ENCODE measurements at places on chromosomes 7 and 10.

- DNase-seq, result no peak
Observed at GRCh38 chr7:42197451-42197850, 39.6 kb downstream of the GLI3 start.

DNA sequence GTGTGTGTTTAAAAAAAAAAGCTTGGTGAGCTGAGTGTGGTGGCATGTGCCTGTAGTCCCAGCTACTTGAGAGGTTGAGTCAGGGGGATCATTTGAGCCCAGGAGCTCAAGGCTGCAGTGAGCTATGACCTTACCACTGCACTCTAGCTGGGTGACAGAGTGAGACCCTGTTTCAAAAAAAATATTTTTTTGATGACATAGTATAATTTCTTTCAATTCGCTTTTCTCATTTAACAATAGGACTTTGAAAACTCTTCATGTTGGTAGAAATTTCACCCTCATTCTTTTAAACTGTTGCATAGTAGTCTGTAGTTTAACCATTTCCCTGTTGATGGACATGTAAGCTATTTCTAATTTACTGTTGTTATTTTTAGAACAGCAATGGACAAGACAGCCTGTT is 55.7 kb upstream of the EXOC6 start:
- DNase-seq, result no peak

DNA sequence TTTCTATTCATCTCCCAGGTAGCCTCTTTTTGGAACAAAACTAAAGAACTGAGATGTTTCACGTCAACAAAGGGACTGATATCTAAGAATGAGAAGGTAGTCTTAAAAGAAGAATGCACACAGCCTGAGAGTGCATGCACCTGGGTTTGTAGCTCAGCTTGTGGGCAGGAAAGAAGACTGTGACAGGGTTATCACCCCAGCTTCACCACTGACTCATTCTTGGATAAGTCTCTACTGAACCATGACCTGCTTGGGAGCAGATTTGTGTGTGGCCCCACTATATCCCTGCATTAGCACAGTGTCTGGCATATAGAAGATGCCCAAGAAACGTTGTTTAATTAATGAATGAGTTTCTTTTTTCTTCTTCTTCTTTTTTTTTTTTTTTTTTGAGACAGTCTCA is 187.5 kb downstream of the GPAM start:
- DNase-seq, result no peak

GRCh38 chr7:111780527-111780926 is 218.2 kb upstream of the IMMP2L start:
- DNase-seq, result no peak

DNA sequence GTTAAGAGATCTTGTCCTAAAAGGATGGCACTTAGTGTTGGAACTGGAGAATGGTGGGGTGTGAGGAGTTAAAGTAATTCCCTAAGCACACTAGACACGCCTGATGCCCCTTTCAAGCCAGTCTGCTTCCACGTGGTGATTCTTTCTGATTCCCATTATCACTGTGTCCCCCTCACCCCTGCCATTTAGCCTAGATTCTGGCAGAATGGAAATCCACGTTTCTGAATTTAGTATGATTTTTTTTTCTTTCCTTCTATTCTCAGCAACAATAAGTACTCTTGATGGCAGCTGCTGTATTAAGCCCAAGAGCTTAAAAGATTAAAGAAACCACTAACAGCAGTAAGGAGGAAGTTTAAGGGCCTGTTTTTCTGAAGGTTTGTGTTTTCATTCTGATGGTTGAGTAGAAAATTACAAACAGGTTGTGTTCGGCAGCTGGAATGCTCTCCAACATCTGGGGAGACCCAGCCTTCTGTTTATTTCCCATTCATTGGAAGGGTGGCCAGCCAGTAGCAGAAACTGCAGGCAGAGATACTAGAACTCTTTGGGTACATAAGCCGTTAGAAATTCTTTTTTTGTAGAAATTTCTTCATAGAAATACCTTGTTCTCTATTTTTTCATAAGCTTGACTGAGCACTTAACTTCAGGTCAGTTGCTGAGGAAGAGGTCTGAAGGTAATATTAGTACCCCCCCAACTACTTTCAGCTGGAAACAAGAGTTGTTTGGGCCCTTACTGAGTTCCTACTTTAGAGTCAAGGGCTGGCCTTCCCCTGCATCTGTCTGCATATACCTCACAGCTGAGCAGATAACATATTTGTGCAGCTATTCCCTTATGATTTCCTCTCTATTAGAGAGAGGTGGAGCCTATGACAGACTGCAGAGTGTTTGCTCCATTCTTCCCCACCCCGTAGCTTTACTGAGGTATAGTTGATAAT is 355.1 kb downstream of the AUTS2 start:
- no peak for DNase-seq

DNA sequence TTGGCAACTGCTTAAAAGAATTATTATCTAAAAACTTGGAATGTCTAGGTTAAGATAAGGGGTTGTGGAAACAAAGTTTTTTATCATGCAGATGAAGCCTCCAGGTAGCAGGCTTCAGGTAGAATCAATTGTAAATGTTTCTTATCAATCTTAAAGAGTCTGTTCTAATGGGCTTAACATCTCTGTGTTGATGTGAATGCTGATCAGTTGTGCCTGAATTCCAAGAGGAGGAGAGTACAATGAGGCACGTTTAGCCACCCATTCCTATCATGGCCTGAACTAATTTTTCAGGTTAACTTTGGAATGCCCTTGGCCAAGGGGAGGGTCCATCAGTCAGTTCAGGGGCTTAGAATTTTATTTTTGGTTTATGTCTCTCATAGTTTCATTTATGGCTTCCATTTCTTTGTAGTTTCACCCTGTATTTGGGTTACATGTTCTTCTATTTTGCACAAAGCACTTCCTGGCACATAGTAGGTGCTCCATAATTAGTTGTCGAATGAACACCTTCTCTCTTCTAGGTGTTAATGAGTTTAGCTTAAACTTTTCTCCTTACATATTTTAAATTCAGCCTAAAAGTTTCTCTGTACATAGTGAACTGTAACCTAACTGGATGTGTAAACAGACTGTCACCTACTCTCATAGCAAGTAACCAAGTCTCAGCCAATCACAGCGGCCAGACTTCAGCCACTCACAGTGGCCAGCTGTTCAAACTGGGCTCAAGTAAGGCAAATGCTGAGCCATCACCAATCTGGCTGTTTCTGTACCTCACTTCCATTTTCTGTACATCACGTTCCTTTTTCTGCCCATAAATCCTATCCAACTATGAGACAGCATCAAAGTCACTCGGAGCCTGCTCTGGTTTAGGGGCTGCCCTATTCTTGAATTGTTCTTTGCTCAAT is 34.7 kb downstream of the ALOX5 start:
- no peak for DNase-seq

- no peak for DNase-seq
Observed at GRCh38 chr7:12800486-12800885, 113.1 kb downstream of the ARL4A start.

- DNase-seq, result peak; percentile 99
Observed at GRCh38 chr7:44847920-44848634, at the start of gene H2AZ2. TSS of gene H2AZ2 (minus strand) at chr7:44848087. CDS start at chr7:44847971, 116 bp downstream.

DNA sequence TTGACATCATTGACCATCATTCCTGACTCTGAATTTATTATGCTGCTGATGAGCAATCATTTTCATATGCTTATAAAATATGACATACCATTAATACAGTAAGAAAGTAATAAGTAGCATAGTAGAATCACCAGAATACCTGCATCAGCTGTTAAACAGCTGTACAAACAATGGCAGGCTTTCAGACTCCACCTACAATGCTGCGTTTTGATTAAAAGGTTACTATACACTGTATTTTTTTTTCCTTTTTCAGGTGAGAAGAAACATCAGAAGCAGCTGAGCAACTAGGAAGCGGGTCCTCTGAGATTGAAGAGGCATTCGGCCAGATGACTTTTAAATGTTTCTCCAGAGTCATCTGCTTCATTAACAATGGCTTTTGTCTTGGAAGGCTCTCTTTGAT is 7.1 kb downstream of the ASNS start:
- no peak for DNase-seq

GRCh38 chr10:48414778-48415177 is 108.3 kb downstream of the MAPK8 start:
- no peak for DNase-seq

DNA sequence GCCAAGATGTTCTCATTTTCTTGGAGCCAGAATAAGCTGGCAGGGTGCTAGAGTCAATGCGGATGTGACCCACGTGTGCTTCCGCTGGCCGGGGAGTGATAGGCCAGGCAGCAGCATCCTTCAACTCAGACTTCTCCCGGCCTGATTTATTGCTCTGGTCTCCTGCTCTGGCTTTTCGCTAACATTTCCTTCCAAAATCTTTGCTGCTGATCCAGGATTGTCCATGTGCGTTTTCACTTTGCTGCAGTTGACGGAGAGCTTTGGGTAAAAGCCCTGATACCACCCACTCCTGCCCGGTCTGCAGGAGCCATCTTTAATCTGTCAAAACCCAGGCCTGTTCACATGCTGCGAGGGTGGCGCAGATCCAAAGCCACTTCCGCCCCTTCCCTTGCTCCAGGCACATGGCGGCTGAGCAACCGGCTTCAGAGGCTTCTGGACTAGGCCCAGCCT is 106.8 kb downstream of the CYP26A1 start:
- DNase-seq, result no peak

GRCh38 chr10:61153771-61154170 is 209.8 kb upstream of the RHOBTB1 start:
- DNase-seq, result no peak

DNA sequence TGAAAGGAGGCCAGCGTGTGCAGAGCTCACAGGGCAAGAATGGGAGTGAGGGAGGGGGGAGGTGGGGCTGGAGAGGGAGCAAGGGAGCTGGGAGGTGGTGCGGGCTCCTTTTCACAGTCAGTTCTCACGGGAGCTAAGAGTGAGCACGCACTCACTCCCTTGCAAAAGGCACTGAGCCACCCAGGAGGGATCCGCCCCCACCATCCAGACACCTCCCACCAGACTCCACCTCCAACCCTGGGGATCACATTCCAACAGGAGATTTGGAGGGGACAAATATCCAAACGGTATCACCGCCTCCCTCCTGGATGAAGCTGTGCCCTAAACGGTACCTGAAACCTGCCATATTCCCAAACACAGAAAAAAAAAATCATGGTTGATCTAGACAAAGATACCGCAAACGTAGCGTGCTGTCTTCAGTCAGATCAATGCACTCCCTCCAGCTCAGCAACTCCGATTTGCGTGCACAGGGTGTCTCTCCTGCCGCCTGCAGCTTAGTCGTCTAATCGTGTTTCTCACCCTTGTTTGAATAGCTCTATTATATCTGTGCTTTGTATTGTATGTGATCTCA is 20.3 kb upstream of the PRKAG2 start:
- DNase-seq, result no peak

- DNase-seq, result peak; percentile 39
Observed at GRCh38 chr10:89206402-89207180, 526 bp downstream of the CH25H start.

GRCh38 chr10:102400598-102401341 is 5.3 kb downstream of the NFKB2 start:
- no peak for DNase-seq

GRCh38 chr7:131546583-131547141 is 9.8 kb downstream of the PODXL start:
- peak; percentile 18 for DNase-seq

GRCh38 chr7:8086239-8086638 is 117.6 kb downstream of the GLCCI1 start:
- DNase-seq, result no peak

GRCh38 chr10:4807761-4808507 is 18.1 kb upstream of the AKR1E2 start:
- no peak for DNase-seq

GRCh38 chr7:30867483-30867882 is 44.2 kb upstream of the AQP1 start:
- no peak for DNase-seq

- no peak for DNase-seq
Observed at GRCh38 chr10:122286867-122287266, 15.8 kb downstream of the BTBD16 start.

GRCh38 chr7:45663167-45663921 is 89.2 kb downstream of the ADCY1 start:
- no peak for DNase-seq
